Astrocyte of the spinal cord (primary cell): ENCODE measurements at places on chromosomes 1 and 21.
A peak's percentile ranks its signal among the peaks of the same experiment; 100 is the strongest.

DNA sequence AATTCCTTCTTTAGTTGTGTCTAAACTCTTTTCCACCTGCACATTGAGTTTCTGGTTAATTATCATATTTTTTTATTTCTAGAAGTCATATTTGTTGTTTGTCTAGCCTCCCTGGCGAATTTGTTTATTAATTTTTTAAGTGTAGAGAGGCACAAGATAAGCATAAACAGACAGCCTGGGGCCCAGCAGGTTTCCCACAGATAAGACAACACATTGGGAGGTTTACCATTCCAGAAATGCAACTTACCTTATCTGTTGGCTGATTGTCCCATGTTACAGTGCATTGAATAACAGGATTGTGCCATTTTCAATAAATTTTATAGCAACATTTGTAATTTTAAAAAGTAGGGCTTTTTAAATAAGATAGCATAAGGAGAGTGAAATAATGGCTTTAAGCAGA, 34.9 kb downstream of the COG2 start:
- DNase-seq, result no peak

GRCh38 chr1:178109348-178110143, 15.6 kb downstream of the RASAL2 start:
- DNase-seq, result no peak

DNA sequence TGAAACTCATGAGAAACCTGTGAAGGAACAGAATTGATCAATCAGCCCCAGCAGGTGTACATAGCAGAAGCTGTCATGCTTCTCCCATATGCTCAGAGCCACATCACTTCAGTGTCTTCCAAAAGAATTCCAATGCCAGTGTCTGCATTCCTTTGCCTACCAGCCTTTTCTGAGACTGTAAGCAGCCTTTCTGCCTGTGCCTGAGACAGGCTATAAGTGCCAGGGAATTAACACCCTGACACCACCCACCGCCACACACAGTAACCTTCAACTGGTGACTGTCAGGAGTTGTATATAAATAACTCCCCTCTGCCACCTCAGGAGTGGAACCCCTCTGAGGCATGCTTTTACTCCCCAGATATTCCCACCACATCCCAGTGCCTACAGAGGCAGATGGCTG, 38.1 kb upstream of the SLAMF9 start:
- no peak for DNase-seq

DNA sequence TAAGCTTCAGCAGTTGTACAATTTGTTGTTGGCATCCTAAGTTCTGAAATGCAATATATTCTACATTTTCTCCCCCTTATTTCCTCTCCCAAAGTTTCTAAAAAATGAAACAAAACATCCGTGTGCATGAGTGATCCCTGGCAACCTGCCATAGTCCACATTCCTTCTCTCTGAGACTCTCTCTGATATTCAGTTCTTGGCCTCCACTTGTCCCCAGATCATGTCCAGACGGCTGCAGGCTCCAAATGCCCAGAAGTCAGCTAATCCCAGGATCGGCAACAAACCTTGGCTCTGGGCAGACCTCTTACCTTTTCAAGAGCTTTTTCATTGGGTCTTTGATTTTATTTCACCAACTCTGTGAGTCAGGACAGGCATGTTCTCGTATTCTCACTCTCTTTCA, 187.8 kb downstream of the ETS2 start:
- DNase-seq, result peak; percentile 86

GRCh38 chr1:234655328-234656069, 45.5 kb upstream of the IRF2BP2 start:
- no peak for DNase-seq

DNA sequence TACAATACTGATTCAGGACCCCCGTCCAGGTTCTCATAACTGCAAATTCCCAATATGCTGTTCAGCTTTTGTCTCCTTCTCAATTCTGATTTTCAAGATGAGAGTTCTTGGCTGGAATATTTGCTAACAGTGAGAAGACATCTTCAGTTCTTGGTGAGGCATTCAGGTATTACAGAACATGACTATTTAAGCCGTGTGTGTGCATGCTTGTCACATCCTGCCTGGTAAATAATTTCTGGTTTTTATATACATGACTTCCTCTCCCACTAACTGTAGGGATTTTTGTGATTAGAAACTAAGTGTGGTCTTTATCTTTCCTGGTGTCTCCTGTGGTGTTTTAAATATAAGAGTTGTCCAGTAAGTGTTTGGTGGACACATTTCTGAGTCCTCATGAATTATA, 10.2 kb upstream of the SLC19A2 start:
- DNase-seq, result no peak

DNA sequence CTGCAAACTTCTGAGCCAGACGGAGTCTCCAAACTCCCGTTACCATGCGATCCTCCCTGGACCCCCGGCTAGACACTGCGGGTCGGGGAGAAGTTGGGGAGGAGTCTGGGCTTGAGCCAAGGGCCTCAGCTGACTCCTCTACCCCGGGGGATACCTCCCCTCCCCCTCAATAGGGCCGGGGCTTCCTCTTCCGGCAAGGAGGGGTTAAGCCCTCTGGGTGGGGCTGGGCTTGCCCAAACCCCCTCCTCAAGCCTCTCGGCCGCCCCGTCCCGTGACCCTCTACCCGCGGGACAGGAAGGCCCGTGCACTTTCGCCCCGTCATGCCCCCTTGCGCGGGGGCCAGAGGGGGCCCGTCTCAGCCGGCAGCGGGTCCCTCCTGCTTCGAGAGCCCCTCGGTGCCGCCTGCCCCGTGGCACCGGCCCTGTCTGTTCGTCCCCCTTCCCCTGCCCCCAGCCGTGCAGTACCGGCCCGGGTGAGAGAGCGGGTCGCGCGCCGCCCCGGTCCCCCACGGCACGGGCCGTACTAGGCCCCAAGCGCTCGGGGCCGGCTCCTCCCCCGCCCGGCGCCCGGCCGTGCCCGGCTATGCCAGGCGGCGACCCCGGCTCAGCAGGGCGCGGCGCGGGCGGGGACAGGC, 652 bp downstream of the ARL8A start:
- DNase-seq, result peak; percentile 16

DNA sequence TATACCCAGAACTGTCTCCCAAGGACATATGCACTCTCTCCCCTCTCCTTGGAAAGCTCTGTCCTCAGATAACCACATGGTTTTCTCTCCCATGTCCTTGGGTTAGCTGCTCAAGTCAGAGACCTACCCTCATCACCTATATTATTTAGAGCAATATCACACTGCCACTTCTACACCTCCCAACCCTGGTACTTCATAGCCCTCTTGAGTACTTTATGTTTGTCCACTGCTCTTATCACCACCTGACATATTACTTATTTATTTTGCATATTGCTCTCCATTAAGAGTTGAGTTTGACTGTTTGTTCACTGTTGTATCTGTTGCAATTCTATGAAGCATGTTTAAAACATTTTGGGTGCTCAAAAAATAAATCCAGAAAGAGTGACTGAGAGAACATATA, 126.3 kb upstream of the ATP1B1 start:
- DNase-seq, result no peak
